ENCODE measurements at places on chromosomes 7 and 10.

DNA sequence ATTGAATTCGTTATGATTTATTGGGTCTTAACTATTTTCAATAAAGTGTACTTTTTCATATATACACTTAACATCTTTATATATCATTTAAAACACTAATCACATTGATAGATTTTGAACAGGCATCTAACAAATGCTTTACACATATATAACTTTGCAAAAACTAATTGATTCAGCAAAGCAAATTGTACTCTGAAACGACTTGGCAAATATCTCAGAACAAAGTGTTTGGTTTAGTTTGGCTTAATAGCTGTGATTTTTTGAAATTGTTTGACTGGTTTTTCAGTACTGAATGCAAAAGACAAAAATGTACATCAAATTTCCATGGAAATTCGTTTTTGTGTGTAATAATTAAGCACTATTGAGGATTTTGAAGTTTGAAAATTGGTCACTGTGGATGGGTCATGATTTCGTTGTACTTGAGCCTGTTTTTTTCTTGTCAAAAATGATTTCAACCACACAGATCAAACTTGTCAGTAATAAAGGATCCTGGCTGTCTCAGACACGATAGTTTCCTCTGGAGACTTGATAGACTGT, 125.3 kb upstream of the SLC25A13 start:
- DNase-seq: no peak

- DNase-seq: no peak
These were observed at the start of gene TRIL for GRCh38 chr7:28958235-28958979. TSS of gene TRIL (minus strand) at chr7:28958330. CDS start at chr7:28958046, 284 bp downstream.

- DNase-seq: peak; percentile 16
These were observed 16.5 kb downstream of the AP5Z1 start for GRCh38 chr7:4791738-4792536.

DNA sequence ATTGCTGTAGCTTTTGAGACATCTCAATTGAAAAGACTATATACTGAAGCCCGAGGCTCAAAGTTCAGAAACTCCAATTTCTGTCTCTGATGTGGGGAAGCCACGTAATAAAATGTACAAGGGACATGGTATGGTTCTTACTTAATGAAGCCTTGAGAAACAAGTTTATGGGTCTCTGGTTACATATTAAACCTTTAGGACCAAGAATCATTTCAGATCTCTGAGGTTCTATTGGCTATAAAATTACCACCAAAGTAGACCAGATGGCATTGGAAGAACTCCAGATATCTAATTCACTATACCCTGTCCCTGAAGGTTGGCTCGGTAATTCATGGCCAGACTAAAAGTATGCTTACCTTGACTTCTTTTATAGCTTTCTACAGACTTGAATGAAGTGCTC, 23.7 kb downstream of the STAMBPL1 start:
- peak; percentile 83 for DNase-seq

DNA sequence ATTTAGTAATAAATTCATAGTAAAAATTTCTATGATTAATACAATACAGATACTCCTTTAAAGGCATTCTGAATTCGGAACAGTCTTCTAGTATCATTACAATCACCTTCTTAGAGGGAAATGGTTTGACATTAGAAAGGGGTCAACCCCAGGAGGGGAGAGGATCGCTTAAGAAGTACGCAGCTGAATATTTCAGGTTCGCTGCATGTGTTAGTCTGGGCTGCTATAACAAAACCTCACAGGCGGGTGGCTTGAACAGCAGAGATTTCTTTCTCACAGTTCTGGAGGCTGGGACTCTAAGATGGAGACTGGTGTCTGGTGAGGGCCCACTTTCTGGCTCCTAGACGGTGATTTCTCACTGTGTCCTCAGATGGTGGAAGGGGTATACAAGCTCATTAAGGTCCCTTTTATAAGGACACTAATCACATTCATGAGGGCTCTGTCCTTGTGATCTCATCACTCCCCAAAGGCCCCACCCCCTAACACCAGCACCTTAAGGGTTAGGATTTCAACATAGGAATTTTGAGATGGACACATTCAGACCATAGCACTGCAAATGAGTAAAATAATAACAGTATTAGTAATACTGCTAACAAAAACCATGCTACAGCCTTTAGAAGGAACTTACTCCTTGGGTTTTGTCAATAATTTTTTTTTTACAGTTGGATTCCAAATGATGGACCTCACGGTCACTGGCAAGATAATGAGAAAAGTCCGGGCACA, 34.0 kb downstream of the GNA12 start:
- DNase-seq: no peak

DNA sequence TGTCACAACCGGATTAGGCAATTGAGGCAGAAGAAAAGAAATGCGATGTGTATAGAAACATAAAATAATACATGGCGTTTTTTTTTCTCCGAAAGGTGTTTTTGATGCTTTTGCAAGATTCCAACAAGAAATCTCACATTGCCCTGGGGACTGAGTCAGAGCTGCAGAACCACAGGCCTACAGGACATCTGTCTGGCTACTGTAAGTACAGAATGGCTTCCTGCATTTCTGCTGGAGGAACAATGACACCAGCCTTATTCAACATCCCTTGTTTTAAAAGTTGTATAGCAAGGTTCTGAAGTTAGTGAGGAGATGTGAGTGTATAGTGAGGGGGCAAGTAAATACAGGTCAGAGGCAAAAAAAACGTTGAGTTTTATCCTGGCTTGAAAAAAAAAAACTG, 256.4 kb downstream of the ABCA13 start:
- no peak for DNase-seq

GRCh38 chr10:130423455-130424305, 287.5 kb downstream of the GLRX3 start:
- DNase-seq: no peak

DNA sequence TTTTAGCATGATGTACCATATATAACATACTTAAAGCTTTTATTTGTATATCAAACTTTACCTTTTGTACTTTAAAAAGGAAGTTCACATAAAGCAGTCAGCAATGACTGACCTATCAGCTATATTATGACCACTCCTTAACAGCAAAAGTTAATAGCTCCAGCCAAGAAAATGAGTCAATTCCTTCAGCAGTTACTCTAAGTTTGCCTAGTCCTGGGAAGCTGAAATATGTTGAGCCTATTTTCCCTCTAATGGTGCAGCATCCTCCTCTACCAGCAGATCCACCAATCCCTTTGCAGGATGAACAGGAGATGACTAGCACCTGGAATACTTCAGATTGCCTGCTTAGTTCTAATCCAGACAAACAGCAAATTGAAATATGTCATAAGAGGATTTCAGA, 64.2 kb downstream of the CUL2 start:
- DNase-seq: no peak

GRCh38 chr7:19107356-19108146, 9.9 kb downstream of the TWIST1 start:
- no peak for DNase-seq

DNA sequence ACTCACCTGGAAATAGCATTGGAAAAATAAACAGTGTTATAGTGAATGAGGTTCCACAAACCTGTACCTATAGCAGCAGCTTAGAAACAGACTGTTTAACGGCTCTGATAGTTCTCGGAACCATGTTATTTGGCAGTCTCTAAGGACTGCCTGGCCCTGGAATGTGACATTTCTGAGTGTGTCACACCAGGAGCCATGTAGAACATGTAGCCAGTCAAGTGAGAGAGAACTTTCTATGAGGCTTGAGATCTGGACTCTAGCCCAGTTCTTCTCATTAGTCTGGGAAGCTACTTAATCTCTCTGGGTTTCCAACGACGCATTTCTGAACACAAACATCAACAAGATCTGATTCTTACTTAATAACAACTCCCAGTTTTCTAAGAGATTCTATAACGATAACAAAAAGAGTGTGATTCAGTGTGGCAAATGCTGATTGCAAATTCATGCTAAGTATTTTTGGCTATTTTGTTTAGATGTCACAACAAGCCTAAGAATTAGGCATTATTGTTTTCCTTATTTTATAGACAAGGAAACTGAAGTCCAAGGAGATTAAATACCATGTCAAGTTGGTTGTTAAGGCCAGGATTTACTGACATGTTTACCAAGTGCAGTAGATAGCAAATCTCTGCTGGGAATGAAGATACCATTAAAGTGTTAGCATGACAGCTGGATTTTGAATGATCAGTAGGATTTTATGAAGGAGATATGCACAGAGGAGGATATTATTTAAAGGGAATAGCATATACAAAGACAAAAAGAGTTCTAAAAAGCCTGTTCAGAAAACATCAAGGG, 47.2 kb downstream of the APBB1IP start:
- DNase-seq: no peak

GRCh38 chr7:158458096-158458495, 129.5 kb downstream of the PTPRN2 start:
- DNase-seq: no peak

DNA sequence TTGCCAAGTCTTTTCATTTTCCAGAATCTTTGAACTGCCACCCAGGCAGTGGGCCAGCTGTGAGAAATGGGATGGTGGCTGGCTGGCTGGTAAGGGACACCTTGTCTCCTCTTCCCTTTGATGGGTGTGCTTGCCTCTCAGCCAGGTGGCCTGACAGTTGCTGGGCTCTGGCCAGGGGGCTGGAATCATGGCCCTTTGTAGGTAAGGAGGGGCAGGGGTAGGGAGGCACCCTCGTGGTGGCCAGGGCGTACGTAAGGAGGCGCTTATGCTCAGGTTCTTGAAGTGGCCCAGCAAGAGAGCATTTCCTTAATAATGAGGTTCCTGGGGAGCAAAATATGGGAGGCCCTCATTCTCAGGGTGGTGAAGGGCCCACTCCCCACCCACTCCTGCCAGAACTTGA, 33.0 kb upstream of the GOLGA7B start:
- DNase-seq: no peak

DNA sequence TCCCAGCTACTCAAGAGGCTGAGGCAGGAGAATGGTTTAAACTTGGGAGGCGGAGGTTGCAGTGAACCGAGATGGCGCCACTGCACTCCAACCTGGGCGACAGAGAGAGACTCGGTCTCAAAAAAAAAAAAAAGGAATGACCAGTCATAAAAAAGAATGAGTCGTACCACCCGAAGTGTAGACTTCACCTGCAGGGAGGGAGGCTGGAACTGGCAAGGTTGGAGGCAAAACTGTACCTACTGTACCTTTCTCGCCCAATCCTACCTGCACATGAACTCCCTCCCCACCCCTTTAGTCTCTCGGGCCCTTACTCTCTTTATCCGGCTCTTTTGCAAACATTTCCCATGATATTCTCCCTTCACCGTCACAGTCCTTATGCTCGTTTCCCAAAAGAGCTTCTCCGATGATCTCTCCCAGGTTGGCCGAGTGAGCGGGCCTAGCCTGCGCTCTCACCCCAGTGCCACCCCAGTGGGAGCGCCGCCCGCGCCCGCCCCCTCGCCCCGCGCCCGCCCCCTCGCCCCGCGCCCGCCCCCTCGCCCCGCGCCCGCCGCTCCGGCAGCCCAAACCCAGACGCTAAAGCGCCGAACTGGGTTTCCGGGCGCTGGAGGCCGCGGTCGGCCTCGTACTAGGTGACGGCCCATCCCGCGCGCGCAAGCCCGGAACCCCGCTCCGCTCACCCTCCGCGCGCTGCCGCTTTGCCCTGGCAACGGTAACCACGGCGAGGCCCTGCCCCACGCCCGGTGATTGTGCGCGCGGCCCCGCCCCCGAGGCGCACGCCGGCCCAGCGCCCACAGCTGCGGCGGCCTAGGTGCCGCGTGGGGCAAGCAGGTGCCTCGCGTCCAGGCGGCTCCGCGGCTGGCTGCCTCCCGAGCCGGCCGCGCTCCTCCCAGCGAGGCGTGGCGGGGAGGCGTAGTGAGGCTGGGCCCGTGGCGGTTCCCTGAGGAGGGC, at the start of gene SMKR1:
SMKR1 (plus strand) TSS at position 772 of the 948 bp plus-strand sequence. CDS start 294 bp downstream, outside the sequence.
- DNase-seq: peak; percentile 58

GRCh38 chr10:117675514-117676055, 133.0 kb downstream of the EMX2 start:
- DNase-seq: no peak

DNA sequence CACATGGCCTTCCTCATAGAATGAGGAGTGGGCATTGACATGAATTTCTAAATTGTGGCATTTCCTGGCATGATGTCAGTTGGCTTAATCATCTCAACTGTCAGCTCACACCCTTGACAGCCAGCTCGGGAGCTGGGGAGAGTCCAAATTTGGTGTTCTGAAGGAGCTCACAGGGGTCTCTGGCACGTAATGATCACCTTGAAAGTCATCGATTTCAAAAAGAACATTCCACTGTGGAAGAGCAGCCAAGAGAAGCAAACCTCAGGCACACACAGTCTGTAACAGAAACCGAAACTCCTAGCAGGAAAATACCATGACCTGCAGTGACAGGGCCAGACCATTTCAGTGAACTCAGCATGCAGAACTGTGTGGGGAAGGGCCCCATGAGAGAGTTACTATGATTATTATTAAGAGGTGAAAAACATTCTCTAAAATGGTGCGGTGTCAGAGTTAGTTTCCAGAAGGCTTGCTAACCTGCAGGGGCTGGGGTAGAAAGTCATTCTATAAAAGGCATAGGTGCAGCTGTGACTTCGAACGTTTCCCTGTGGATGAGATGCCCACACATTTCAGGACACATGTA, 26.4 kb upstream of the KLF6 start:
- DNase-seq: peak; percentile 68

- peak; percentile 92 for DNase-seq
These were observed 58.2 kb upstream of the LYZL2 start for GRCh38 chr10:30687698-30688213.

DNA sequence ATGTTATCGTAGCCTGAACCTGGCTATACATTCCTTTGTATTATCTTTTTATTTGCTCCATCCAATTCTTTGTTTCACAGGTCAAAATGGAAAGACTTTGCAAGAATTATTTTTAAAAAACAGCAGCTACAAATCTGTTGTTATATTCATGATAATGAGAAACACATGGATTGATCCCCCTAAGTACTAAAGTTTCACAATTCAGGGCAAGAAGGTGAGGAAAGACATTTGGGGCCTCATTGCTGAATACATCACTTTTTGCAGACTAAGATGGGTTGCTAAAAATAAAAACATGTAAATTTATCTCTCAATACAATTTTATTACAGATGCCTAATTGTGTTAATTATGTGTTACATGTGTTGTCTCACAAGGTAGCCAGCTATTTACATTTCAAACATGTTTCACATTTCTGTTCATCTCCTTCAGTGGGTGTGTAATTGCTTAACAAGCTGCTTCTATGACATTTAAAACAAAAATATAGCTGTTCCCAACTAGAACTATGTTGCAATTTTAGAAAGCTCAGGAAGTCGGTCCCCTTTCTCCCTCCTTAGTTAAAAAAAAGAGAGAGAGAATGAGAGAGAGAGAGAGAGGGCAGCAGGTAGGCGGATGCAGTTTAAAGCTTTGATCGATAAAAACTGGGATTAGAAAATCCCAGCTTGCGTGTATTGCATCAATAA, 606.3 kb upstream of the FZD8 start:
- DNase-seq: no peak

All from HT-29 (cell line).